DMS 273 treated with DMSO at 0.1 percent for 48 hours (cell line): ENCODE measurements at places on chromosomes 2 and 18.

DNA sequence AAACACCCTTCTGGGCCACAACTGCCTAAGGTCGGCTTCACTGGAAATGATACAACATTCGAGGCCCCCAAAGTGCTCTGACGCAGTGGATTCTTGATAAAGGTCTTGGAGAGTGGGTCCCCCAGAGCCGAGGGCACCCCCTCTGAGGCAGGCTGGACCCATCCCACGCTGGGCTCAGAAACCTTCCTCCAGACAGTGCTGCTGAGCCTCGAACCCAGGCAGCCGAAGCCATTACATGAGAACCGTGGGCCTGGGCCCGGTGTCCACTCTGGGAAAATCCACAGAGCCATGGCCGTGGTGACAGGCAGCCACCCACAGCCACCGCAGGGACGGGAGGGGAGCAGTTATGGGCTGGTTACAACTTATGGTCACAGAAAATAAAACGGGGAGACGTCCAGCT, 81.4 kb upstream of the ID2 start:
- no peak for DNase-seq

DNA sequence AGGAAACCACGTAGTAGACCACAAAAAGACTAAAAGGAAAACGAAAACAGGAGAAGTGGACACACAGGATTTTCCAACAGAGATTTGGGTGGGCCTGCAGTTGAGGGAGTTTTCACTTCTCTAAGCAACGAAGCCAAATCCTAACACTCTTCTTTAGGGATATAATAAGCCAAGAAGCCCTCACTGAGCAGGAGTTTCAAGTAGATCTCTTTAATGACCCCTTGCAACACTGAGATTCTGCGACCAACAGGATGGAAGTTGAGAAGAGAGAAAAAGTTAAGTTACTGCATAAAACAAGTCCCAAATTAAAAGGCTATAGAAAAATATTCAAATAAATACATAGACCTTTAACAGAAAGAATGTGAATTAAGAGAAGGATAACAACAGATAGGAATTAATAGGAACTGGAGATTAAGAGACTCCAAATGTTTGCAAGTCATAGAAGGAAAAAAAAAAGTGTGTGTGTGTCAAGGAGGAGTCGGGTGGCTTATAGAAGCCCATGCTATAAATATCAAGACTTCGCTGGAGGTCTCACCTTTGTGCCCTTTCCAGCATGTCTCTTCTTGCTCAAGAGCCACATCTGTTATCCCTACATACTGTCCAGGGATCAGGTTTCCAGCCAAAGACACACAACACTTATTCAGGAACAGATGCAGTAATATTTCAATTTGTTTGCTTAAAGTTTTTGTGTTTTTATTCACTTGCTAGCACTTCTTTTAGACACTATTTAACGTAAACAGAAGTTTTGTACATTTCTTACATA, 69.4 kb upstream of the ARHGAP28 start:
- peak; percentile 77 for DNase-seq

- DNase-seq, result no peak
These were observed 65.5 kb downstream of the SPP2 start for GRCh38 chr2:234116010-234116409.

DNA sequence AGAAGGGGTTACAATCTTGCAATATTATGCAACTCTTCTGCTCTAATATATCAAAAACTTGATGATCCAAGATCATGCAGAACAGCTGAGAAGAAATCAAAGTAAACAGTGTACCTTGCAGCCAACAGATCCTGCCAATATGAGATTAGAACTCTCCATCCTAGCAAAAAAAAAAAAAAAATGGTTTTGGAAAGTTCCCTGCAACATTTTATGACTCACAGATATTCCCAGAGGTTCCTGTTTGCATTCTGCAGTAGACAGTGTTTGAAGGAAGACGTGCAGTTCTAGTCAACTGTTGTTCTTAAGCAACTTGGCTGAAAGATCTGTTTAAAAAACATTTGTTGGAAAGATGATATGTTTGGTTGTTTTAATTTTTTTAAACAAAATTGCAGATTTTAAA, 103.6 kb upstream of the WDR75 start:
- no peak for DNase-seq

DNA sequence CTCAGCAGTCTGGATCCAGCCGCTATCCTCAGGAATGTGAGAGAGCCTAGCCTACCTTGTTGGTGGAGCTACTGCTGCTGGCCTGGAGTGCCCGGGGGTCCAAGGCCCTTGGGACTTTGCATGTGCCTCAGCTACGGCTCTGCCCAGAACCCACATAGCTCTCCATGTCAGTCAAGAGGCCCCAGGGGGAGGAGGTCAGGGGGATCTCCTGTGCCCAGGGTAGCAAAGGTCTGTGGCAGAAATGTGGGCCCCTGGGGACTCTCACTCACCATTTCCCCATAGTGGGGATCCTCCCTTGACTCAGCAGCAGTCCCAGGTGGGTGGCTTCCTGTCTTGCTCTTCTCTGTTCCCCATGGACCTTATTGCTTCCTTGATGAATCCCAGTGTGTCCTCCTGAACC, 342.7 kb upstream of the CHAC2 start:
- DNase-seq, result no peak

- no peak for DNase-seq
These were observed 7.4 kb downstream of the PMAIP1 start for GRCh38 chr18:59907172-59907571.

DNA sequence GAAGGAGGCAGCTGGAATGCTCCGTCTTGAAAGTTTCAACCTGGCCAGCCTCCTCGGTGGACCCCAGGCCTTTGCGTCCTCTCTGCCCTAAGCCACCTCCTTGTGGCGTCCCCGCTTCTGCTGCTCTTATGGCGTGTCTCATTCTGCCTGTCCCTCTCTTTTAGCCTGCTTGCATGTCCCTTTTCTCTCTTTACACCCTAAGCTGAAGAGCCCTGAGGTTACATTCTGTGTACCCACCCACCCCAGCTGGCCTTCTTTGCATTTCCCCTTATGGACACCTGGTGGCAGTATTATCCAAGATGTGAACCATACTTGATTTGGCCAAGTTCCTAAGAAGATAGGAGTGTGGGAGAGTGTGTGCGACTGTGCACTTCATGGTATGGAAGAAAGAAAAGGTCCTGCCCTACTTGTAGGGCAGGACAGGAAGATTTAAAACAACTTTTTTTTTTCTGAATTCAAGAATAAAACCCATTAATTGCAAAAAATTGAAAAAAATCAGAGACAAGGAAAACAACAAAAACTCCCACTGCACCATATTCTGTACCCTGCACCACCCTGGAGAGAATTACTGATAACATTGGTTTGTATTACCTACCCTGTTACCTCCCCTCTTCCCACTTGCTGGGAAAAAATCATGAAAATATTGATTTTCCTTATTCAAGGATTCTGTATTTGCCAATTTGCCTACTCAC, 77.4 kb downstream of the DYSF start:
- DNase-seq, result peak; percentile 20

GRCh38 chr18:32674491-32674890, 98.3 kb downstream of the KLHL14 start:
- DNase-seq, result no peak

DNA sequence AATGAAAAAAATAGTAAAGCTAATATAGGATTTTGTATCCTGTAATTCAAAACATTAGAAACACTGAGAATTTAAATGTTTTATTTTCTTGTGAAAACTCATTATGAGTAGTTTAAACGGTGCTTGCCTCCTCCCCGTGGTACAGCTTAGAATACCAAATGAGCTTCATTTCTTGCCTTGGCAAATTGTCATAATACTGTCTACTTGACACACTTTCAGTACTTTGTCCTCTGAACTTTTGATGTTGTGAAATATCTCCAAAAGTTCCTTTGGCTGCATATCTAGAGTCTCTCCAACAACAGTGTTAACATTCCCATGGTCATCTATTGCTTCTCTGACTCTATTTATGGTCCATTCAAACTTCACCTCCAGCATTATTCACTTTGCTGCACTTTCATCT, 61.9 kb upstream of the EPB41L5 start:
- DNase-seq, result no peak

DNA sequence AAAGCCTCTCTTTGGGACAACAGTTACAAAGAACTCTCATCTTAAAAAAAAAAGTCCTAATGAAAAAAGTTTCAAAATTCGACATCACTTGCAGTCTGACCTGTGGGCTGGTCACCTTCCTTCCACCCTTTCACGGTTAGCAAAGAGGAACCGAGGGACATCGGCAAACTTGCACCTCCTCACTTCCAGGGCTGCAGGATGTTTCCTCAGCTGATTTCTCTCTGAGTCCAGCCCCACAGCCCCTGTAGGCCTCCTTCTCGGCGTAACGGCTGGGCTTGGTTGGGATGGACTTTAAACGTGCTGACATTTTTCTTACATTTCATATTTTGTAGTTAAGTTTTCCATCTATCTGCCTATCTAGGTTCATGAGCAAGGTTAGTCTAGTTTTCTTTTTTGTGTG, 5.7 kb upstream of the CAB39 start:
- no peak for DNase-seq

DNA sequence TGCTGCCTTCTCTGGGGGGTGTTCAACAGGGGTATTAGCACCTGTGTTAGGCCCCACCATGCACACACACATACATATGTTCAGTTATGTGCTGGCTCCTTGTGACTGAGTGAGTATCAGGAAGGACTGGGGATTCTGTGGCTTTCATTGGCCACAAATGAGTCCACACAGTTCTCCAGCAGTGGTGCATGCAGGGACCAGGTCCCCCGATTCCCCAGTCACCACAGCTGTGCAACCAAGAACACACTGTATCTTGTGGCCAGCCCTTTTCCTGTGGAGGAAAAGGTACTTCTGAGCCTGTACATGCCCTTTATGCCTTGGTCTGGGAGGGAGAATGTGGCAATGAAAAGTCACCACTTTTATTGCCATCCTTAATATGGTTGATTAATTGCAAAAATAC, 74.9 kb upstream of the KLF7 start:
- DNase-seq, result no peak

GRCh38 chr2:140349695-140350094, 1569.5 kb upstream of the NXPH2 start:
- DNase-seq, result no peak
